ENCODE measurements at places on chromosomes 4 and X.

- DNase-seq = peak; percentile 14
Measured at GRCh38 chr4:154329268-154329868, 162.2 kb downstream of the DCHS2 start.

DNA sequence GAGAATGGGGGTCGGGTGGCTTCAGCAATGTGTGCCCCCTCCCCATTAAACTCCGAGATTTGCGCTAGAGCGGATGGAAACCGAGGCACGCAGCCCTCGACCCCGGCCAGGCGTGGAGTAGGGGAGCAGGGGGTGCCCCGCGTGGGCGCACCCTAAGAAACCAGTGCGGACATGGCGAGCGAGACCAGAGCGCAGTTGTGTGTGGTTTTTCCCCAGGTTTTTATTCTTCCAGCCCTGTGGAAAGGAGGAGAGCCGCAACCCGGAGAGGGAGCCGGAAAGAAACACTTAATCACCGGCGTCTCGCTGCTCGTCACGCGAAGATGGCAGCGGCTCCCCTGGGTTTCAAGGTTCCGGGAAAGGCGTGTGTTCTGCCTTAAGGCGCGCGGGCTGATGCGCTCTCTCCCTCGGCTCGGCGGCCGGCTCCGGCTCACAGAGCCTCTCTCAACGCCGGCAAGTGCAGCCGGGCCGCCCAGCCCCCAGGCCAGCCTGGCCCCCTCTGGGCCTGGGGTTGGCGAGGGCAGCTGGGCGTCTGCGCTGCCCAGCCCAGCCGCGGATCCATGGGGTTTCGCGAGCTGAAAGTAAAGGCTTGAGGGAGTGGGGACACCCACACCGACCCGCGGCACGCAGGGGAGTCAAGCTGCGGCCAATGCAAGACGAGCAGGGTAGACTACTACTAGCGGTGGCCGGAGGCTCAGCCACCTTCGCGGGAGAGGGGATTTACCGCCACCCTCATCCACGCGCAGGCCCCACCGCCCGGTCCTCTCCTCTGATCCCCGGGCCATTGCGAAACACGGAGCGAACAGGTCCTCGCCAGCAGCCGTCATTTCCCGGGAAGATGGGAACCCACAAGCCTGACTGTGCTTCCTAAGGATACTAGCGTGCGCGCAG, 74.0 kb upstream of the BCOR start:
- no peak for DNase-seq

GRCh38 chr4:146186596-146186995, 11.1 kb downstream of the LSM6 start:
- DNase-seq = no peak

DNA sequence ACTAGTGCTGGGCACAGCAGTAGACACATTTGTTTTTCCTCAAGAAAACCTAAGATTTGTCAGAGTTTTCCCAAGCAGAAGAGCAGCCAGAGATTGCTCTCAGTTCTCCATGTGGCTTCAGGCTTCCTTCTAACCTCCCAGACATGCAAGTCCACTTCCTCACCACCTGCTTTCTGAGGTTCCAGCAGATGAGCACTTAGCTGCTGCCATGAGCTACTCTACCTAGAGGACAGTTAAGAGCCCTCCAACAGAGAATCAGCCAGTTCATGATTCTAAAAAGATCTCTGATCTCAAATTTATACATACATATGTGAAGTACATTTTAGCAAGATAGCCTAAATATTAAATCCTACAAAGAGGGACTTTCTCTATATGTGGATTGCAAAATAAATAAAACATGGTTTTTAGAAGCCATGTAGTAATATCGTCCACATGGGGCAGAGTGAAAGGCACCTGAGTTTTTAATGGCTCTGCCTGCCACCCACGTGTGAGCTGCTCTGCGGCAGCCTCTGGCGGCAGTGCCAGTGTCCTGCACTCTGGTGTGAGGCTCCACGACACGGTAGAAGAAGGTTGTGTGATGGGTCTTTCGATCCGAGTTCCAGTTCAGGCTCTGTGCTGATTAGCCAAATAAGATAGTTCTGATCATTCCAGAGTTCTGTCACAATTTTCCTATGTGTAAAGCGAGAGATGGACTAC, 10.3 kb downstream of the CYP4V2 start:
- peak; percentile 25 for DNase-seq

DNA sequence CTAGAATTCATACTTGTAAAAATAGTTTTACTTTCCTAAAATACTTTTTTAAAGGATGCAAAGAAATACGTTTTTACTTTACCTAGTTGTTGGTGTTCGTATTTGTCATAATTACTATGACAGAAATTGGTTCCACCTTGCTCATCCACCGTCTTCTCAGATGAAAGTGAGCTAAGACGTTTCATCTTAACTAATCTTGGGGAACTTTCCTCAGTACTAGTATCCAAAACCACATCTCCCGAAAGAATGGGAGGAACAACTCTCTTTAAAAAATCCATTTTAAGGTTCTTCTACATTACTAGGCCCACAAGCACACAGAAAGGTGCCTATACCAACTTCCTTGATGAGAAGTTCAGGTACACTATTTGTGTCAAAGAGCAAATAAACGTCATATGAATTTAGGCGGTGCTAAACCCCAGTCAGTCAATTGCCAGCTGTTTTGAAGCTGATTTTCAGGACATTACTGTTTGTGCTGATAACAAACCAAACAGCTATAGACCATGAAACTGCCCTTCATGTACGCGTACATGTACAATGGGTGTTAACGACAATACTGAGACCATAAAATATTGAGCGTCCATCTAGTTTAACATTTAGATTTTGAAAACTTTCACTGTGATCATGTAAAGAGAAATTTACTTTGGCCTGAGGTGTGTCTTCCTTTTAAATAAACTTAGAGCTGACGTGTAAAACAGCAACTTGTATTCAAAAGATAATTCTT, 99.1 kb downstream of the FRYL start:
- DNase-seq = no peak

All from Caki2 (cell line).